ENCODE measurements at places on chromosomes 4 and X.
A peak's percentile ranks its signal among the peaks of the same experiment; 100 is the strongest.

DNA sequence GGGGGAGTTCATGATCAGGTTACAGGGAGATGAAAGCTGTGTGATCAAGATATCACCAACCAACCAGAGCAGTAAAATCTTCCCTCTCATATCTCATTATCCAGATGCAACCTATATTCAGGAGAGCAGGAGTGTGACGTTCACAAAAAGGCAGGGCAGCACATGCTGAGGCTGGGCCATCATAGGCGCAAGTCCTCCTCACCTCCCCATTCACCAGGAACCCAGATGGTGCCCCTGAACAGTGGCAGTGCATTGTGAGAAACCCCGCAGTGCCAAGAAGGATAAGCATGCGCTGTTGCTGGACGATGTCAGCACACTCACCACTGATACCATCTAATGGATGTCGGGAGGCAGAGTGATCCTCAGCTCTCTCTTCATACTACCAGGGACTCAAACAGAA lies 170.9 kb downstream of the COL25A1 start:
- no peak for DNase-seq

DNA sequence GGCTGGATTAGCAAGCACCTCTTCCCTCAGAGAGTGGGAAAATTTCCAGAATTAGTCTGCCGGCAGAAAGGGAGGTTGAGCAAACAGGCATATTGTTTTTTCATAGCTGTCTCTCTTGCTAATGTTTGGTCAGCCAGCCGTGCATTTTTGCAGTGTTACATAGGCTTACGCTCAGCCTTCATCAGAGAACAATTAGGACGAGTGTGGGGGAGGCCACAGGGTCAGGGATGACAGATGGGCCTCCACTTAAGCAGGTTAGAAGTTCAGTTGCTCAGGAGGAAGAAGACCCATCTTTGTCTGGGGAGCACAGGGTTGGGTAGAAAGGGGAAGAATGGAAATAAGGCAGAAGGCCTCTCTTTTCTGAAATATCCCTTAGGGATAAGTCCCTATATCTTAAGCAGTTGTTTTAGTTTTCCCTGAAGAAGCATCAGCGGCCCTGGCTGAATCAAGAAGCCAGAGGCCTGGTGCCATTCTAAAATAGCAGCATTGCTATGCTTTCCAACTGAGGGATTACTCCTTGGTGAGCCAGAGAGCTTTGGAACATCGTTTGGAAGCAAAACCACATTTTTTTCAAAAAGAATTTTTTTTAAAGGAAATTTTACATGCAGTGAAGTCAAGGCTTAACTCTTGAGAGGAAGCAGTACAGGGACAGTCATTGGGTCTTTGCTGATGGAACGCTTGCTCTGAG lies 118.8 kb downstream of the SMIM20 start:
- no peak for DNase-seq

DNA sequence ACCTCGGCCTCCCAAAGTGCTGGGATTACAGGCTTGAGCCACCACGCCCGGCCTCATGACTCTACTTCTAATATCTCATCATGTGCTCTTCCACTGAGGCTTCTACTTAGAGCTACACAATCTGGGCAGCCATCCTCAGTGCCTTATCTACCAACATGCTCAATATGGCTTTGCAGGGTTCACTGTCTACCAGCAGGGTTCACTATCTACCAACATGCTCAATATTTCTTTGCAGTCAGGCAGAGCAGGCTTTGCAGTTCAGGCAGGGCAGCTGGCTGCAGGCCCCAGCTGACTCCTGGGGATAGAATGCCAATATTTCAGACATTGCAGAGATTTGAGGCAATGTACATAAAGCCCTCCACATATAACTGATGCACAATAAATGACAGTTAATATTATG lies 47.5 kb downstream of the PKD2 start:
- no peak for DNase-seq

GRCh38 chr4:102616636-102617035 lies 115.5 kb downstream of the NFKB1 start:
- no peak for DNase-seq

GRCh38 chr4:38160487-38161207 lies 200.4 kb downstream of the PTTG2 start:
- DNase-seq, result peak; percentile 86

- DNase-seq, result no peak
Measured at GRCh38 chr4:24657768-24658617, 73.6 kb upstream of the DHX15 start.

DNA sequence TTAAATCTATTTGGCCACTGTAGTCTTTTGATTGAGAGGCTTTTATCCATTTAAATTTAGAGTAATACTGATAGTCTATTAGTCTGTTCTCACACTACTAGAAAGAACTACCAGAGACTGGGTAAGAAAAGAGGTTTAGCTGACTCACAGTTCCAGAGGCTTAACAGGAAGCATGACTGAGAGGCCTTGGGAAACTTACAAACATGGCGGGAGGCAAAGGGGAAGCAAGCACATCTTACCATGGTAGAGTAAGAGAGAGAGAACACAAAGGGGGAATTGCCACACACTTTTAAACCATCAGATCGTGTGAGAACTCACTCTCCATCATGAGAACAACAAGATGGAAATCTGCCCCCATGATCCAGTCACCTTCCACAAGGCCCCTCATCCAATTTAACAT lies 410.9 kb downstream of the PDGFC start:
- DNase-seq, result no peak

DNA sequence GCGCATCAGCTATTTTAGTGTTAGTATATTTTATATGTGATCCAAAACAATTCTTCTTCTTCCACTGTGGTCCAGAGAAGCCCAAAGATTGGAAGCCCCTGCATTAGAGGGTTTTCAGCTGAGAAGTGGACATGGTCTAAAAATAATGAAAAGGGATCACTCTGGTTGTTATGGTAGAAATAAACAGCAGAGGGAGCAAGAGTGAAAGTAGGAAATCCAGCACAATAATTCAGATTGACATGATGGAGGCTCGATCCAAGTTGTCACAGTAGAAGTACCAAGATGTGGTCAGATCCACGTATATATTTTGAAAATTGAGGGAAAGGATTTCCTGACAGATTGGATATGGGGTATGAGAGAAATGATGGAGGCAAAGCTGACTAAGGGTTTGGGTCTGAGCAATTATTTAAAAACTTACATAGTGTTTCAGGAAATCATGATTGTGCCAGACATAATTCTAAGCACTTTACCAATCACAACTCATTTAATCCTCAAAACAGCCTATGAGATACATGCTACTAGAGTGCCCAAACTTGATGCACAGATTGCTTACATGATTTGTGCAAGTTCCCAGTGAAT lies 17.0 kb upstream of the TMEM144 start:
- peak; percentile 7 for DNase-seq

- DNase-seq, result no peak
Measured at GRCh38 chrX:129930941-129931410, 25.0 kb downstream of the UTP14A start.

DNA sequence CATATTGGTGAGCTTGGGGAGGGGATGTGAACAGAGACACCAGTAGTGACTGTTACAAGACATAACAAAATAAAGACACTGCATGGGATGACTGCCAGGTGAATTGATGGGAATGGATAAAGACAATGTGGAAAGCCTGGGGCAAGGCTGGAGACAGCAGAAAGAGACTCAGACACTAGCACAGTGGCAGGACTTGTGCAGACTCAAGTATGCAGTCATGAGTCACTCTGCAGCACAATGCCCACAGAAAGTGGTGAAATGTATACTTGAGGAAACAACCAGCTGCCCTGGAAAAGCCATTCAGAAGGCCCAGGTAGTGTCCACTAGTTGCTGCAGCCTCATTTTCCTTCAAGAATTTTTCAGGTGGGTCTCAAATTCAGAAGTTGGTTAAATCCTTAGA lies 452.3 kb downstream of the MID1IP1 start:
- DNase-seq, result no peak

DNA sequence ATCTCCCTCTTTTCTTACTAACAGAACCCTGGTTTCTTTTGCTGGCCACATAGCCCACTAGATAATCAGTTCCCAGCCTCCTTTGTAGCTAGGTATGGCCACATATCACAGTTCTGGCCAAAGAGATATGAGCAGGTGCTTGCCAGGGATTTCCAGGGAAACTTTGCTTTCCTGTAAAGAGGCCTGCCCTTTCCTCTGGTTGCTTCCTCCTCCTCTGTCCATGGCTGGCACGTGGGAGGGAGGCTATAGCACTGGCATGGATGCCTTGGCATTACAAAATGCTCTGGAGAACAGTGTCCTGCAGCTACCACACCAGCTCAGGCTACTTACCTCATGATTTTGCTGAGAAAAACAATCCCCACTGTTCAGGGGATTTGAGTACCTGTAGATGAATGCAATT lies 27.5 kb downstream of the RAB33B start:
- DNase-seq, result no peak

DNA sequence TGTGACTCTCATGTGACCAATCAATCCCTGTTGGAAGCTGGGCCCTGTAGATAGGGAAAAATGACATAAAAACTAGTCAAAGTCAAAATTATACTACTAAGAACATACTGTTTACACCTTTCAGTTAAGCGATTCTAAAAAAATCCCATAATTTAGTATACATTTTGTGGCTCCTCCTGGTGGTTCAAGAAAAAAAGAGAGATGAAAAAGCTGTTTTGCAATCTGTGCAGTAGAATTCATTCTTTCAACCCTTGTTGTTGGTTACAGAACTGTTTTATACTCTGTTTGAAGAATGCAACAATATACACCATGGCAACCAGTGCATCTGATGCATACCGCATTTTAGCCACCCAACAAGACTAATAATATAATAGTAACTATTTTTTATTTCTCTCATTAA lies 66.8 kb upstream of the ANK2 start:
- DNase-seq, result no peak

DNA sequence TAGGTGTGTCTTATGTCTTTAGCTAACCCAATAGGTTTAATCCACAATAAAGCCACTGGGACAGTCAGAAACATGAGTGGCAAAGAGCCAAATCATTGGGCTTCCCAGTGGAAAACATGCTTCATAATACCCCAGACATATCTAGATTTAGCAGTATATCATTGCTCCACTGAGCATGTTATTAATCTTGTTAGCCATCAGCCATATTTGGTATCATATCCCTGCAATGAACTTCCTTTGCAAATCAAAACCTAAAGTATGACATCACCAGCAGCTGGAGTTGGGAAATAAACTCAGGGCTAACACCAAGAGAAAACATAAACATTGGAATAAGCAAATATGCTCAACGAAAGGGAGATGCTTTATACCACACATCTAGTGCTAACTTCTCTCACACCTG lies 280.8 kb upstream of the NOCT start:
- DNase-seq, result no peak

Data from CD4-positive, alpha-beta T cell treated with Interleukin-4 for 1 hour (primary cell).